Activated T-helper 1 cell treated with anti-CD3 and anti-CD28 coated beads, Interleukin-12 subunit alpha, Interleukin-12 subunit beta, Interleukin-2, Interleukin-4 antibody, amounts not matched to agents 30 ng/mL and 10 ng/mL and 1 ng/mL, durations not matched to agents 14 hours and 24 hours and 36 hours (primary cell): ENCODE measurements at places on chromosomes 16 and 17.

- no peak overlapping the region for H3K27ac ChIP-seq
- H3K27me3 ChIP-seq = no peaks in the 10 kb centered on the region
- H3K4me1 ChIP-seq = peaks cover 57% of the 10 kb centered on the region
- no peak overlapping the region for H3K4me3 ChIP-seq
These were observed 44.6 kb upstream of the GSE1 start for GRCh38 chr16:85568519-85568918.

DNA sequence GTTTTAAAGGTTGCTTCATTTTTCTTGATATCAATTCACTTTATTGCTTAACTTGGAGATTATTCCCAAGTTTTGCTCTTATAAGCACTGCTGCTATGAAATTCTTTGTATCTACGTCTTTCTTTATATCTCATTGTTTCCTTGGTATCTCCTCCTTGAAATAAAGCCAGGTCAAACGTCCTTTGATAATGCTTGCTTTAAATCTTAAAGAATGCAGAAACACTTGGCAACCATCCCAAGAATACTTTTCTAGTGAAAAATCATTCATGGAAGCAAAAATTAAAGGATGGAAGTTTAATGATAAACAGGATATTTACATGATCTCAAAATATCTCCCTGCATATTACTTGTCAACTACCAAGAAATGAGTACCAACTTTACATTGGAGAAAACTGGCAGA, 175.2 kb downstream of the CPPED1 start:
- no peak for DNase-seq
- no peak overlapping the region for H3K4me3 ChIP-seq
- H3K4me1 ChIP-seq = no peaks in the 10 kb centered on the region
- no peaks in the 10 kb centered on the region for H3K36me3 ChIP-seq
- no peak overlapping the region for H3K27ac ChIP-seq
- H3K27me3 ChIP-seq = peaks cover 5% of the 10 kb centered on the region

DNA sequence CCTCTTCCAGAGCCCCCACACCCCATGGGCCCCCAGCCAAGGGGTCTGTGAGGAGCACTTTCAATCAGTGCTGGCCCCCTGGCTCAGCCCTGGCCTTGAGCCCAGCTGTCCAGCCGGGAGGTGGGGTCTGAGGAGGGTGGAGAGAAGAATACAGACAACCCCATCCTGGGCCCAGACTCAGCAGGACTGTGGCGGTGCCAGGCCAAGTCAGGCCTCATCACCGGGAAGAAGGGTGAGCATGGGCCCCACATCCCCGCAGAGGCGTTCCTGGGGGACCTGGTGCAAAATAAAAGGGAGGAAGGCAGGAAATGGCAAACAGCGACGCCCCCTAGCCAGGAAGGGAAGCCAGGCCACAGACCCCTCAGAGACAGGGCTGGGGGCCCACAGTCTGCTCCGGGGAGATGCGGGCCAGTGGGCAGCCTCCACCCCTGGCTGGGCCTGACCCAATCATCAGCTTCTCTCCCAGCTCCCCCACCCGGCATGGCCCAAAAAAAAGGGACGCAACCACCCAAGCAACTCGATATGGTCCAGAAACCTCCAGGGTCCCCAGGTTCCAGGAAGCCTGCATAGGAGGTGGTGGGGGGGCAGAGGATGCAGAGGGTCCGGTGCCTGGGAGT, 20.6 kb downstream of the ZNF423 start:
- no peaks in the 10 kb centered on the region for H3K36me3 ChIP-seq
- H3K4me1 ChIP-seq = no peaks in the 10 kb centered on the region
- no peak overlapping the region for H3K27ac ChIP-seq
- no peak overlapping the region for H3K4me3 ChIP-seq

DNA sequence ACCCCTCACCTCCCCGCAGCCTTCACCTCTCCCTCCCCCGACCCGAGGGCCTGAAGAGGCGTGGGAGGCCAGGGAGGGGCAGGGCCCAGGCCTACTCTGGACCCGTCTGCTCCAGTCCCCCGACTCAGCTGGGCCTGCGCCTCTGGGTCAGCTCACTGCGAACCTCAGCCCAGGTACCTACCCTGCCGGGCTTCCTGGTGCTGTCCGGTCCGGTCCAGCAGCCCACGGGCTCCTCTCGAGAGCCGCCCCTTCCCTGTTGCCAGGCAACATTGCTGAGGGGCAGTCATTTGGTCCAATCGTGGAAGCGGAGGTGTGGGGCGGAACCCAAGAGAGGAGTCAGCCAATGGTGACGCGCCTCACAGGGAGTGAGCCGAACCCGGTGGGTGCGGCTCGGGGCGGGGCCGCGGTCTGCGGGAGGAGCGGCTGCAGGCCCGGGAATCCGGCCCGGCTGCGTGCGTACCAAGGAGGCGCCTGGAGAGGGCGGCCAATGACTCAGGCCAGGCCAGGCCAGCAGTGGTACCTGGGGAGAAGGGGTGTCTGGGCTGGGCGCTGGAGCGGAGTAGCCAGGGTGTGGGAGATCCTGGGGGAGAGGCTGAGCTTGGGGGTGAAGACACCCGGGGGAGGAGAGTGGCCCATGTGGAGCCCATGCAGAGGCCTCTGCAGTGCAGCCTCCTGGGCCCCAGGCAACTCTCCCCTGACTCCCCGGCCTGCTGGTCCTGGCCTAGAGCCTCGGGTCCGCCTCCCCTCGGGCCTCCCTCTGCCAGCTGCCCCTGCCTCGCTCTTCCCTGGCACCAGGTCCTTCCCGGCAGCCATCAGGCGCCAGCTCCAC, at the start of gene MEAK7:
Gene MEAK7 (minus strand): TSS at position 240 of the 829 bp plus-strand sequence. CDS start 6,573 bp downstream, outside the sequence.
- H3K27me3 ChIP-seq = no peaks in the 10 kb centered on the region
- H3K4me3 ChIP-seq = peak within 1 kb of the TSS; percentile 85
- peaks cover 2% of the 10 kb centered on the region for H3K36me3 ChIP-seq
- DNase-seq = peak; percentile 97

DNA sequence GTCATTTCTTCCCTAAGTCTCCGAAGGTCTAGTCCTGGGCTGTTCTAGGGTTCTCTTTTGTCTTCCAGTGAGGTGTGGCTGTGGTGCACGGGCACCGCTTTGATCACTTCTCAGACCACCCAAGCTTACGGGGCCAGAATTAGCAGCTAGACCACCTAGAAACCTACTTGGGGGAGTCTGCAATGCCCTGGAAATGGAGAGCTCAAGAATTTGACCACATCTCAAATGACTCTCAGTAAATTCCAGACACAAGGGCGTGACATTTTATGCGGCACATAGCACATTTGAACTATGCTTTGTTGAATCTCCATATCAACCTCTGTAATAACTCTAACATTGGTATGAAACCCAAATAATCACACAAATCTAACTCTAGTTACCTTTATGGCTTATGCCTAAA, 24.9 kb downstream of the TRIM16 start:
- H3K4me3 ChIP-seq = no peak overlapping the region
- DNase-seq = no peak
- H3K27ac ChIP-seq = no peak overlapping the region
- peaks cover 19% of the 10 kb centered on the region for H3K36me3 ChIP-seq

DNA sequence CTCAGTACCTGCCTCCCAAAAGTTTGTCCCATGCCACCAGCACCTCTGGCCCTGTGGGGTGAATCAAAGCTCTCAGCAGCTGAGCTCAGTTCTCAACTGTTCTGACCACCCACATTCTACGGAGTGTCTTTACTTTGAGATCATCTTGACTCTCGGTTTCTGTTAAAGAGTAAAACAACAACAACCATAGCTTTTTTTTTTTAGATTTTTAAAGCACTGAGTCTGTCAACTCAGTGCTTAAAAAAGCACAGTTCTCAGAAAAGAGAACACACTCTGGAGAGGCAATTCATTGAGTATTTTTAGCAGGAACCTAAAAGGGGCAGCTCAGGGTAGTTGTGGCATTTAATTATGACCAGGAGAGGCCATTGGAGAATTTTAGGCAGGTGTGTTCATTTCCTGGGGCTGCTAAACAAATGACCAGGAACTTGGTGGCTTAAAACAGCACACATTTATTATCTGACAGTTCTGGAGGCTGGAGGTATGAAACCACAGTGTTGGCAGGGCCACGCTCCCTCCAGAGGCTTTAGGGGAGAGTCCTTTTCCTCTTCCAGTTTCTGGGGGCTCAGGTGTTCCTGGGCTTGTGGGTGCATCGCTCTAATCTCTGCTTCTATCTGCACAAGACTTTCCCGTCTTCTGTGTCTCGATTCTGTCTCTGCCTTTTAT, 6.7 kb upstream of the WFIKKN2 start:
- H3K4me1 ChIP-seq = no peaks in the 10 kb centered on the region
- no peak for DNase-seq
- H3K27ac ChIP-seq = no peak overlapping the region
- no peak overlapping the region for H3K4me3 ChIP-seq

GRCh38 chr17:27882162-27882840, 10.9 kb downstream of the LYRM9 start:
- no peak overlapping the region for H3K27ac ChIP-seq
- H3K36me3 ChIP-seq = no peaks in the 10 kb centered on the region
- peaks cover 2% of the 10 kb centered on the region for H3K27me3 ChIP-seq
- no peak for DNase-seq

- peaks cover 33% of the 10 kb centered on the region for H3K4me1 ChIP-seq
- H3K27ac ChIP-seq = peak overlapping the region; percentile 58
- peak overlapping the region; percentile 56 for H3K4me3 ChIP-seq
- peaks cover 51% of the 10 kb centered on the region for H3K27me3 ChIP-seq
These were observed 38.6 kb downstream of the AXIN2 start for GRCh38 chr17:65522751-65523404.

DNA sequence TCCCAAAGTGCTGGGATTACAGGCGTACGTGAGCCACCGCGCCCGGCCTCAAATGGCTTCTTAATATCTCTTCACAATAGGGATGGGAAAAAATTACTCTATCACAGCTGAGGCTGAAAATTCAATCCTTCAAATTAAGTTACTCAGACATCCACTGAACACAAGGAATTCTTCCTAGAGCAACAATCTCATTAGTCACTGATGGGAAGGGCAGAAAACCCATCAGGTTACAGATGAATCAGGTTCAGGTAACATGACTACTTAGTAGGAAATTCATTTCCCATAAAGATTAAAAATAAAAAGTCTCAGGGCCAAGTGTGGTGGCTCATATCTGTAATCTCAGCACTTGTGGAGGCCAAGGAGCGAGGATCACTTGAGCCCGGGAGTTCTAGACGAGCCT, 42.5 kb upstream of the ABR start:
- no peak overlapping the region for H3K27ac ChIP-seq
- peaks cover 17% of the 10 kb centered on the region for H3K27me3 ChIP-seq
- no peak for DNase-seq
- no peaks in the 10 kb centered on the region for H3K4me1 ChIP-seq
- no peaks in the 10 kb centered on the region for H3K36me3 ChIP-seq
- no peak overlapping the region for H3K4me3 ChIP-seq

- H3K4me1 ChIP-seq = peaks cover 5% of the 10 kb centered on the region
- peaks cover 16% of the 10 kb centered on the region for H3K36me3 ChIP-seq
- H3K27me3 ChIP-seq = no peaks in the 10 kb centered on the region
These were observed 33.3 kb downstream of the ADCY7 start for GRCh38 chr16:50299508-50300105.

GRCh38 chr17:64707050-64707591, 45.0 kb upstream of the SMURF2 start:
- no peak overlapping the region for H3K27ac ChIP-seq
- no peak overlapping the region for H3K4me3 ChIP-seq
- H3K36me3 ChIP-seq = no peaks in the 10 kb centered on the region
- H3K27me3 ChIP-seq = no peaks in the 10 kb centered on the region

DNA sequence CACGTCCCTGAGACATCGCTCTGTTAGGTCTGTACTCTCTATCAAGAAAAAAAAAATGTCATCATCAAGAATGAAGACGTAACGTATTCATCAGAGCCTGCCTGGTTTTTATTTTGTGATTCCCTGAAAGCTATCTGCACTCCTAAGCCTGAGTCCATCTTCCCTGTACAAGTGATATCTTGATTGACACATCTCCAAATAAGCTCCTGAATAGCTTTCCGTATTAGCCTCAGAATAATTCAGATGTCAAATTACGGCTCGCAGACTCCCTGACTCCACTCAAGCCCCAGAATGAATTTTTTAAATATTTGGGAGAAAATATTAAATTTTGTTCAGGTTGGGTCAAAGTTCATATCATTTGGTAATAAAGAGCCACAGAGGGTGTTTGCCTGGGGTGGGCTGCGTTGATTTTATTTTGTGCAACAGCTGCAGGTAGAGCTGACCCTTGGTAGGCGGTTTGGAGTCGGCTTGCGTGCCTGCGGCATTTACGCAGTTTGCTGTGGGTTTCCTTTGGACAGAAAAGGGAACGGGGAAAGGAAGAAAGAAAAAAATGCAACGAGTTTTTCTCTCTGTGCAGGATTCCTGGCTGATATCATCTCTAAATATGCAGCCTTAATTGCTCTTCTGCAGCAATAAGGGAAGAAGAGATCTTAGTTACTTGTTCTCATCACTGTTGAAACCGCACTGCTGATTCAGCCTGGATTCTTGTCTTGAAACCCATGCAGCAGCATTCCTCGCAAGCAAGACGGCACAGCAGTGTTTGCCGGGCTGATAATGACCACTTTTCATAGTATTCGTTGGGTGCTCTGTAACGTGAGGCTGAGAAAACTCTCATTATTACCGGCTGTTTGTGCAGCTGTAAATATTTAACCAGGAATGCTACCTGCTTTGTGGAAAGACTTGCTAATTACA, 114.7 kb downstream of the IRX3 start:
- no peaks in the 10 kb centered on the region for H3K4me1 ChIP-seq
- H3K27ac ChIP-seq = no peak overlapping the region
- no peak for DNase-seq
- no peaks in the 10 kb centered on the region for H3K36me3 ChIP-seq
- no peak overlapping the region for H3K4me3 ChIP-seq
- peaks cover 21% of the 10 kb centered on the region for H3K27me3 ChIP-seq

GRCh38 chr17:57587193-57587969, 157.7 kb downstream of the CCDC182 start:
- no peak overlapping the region for H3K4me3 ChIP-seq
- peaks cover 8% of the 10 kb centered on the region for H3K4me1 ChIP-seq
- DNase-seq = no peak
- no peak overlapping the region for H3K27ac ChIP-seq
- peaks cover 5% of the 10 kb centered on the region for H3K36me3 ChIP-seq

DNA sequence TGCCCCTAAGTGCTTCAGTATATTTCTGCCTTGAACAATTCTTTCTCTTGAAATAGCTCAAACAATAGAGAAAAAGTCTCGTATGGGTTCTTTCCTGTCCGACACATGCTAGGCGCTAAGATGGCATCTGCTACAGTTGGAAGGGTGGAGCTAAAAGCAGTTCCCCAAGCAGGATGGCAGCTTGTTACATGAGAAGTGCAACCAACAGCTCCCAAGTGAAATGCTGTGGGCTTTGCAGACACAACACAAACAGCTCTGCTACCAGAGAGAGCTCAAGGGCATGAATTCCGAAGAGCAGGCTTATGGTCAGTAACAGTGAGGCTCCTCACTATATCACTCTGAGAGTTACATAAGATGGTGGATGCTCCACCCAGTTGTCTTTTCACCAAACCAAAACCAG, 83.8 kb downstream of the VPS53 start:
- no peak overlapping the region for H3K27ac ChIP-seq
- peaks cover 29% of the 10 kb centered on the region for H3K36me3 ChIP-seq
- no peaks in the 10 kb centered on the region for H3K27me3 ChIP-seq

DNA sequence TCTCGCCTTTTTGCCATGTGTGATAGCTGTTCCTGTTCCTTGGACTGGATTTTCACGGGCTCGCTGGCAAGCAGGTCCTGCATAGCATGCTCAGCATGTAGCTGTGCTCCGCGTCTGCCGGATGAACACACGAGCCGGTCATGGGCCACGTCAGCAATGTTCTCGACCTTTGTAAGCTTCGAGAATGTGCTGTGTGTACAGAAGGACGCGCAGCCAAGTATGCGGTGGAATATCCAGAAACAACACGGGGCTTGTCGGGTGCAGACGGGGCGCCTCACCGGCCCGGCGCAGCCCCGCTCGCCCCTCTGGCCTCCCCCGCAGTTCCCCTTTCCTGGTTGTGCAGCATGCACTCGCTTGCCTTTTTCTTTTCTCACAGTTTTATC, 42.2 kb downstream of the RPTOR start:
- no peak for DNase-seq
- H3K27me3 ChIP-seq = no peaks in the 10 kb centered on the region
- peaks cover 4% of the 10 kb centered on the region for H3K36me3 ChIP-seq
- peaks cover 67% of the 10 kb centered on the region for H3K4me1 ChIP-seq
- H3K4me3 ChIP-seq = peak overlapping the region; percentile 9
- peak overlapping the region; percentile 31 for H3K27ac ChIP-seq
